ENCODE measurements at places on chromosomes 7 and 10. TPM values are rescaled to one million over a fixed set of nuclear protein-coding genes. Genes with fewer than 3 reads are reported as not detected.

DNA sequence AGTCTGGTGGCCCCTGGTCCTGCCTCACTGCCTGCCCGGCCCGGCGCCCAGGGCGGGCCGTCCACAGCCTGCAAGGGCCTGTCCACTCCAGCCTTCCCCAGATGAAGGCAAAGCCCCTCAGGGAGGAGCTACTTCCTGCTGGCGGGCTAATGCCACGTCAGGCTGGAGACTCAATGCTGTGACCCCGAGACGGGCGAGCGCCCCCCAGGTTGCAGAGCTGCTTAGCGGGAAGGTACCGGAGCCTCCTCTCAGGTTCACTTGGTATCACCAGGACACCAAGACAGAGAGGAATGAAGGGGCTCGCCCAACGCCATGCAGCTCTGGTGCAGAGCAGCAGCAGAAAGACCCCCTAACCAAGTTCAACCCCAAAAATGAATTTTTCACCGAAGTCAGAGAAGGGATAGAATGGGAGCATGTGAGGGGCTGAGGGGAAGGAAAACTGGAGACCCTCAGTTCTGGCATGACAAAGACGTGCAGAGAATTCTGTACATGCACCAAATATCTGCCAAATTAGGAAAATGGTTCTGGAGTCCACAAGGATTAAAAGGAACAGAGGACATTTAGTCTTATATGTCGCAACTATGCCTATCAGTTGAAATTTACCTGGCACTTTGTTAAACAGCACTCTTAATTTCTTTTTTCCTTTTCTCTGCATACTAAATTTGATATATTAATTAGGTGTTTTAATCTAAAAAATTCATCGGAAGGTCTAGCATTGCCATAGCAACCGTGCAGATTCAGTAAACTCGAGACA lies 2.8 kb downstream of the STK32C start:
- H3K27me3 ChIP-seq = peaks cover 2% of the 10 kb centered on the region
- DNase-seq = no peak
- H3K4me3 ChIP-seq = no peak overlapping the region

GRCh38 chr7:8360564-8361153 lies 72.8 kb upstream of the NXPH1 start:
- no peak overlapping the region for H3K4me3 ChIP-seq
- H3K4me1 ChIP-seq = no peaks in the 10 kb centered on the region
- H3K27ac ChIP-seq = no peak overlapping the region
- no peaks in the 10 kb centered on the region for H3K36me3 ChIP-seq

- no peaks in the 10 kb centered on the region for H3K36me3 ChIP-seq
- H3K4me1 ChIP-seq = peaks cover 20% of the 10 kb centered on the region
- no peak overlapping the region for H3K4me3 ChIP-seq
- no peak overlapping the region for H3K27ac ChIP-seq
Measured at GRCh38 chr7:89238156-89238555, 442.6 kb upstream of the TEX47 start.

The AKR1C2 gene
- 0.10 TPM for total RNA-seq

DNA sequence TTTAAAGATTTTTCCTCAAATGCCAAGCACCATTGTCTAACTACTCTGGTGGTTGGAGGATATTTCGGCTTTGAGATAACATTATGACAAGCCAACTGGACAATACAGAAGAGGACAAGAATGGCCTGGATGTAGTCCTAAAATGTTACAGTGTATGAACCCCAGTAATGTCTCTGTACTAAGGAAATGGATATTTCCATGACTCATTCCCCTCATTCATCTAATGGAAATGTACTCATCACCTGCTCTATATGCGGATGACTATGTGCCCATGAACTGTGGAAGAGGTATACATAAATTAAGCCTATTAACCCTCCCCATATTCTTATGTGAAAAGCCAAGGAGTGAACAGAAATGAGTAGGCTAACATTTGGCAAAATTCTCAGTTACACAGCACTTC lies 207.9 kb downstream of the CACNA2D1 start:
- no peak for DNase-seq
- no peaks in the 10 kb centered on the region for H3K27me3 ChIP-seq
- no peak overlapping the region for H3K4me3 ChIP-seq
- H3K4me1 ChIP-seq = no peaks in the 10 kb centered on the region

The BLNK gene
- not detected for total RNA-seq

- peaks cover 18% of the 10 kb centered on the region for H3K36me3 ChIP-seq
- H3K27ac ChIP-seq = no peak overlapping the region
- H3K4me3 ChIP-seq = no peak overlapping the region
- DNase-seq = no peak
- peaks cover 76% of the 10 kb centered on the region for H3K4me1 ChIP-seq
Measured at GRCh38 chr10:124691421-124692099, 52.6 kb downstream of the FAM53B start.

- H3K4me3 ChIP-seq = no peak overlapping the region
- H3K4me1 ChIP-seq = no peaks in the 10 kb centered on the region
- H3K27ac ChIP-seq = no peak overlapping the region
- no peak for DNase-seq
- H3K27me3 ChIP-seq = peaks cover 2% of the 10 kb centered on the region
Measured at GRCh38 chr10:34484164-34484563, 330.9 kb downstream of the PARD3 start.

- no peaks in the 10 kb centered on the region for H3K36me3 ChIP-seq
- H3K27me3 ChIP-seq = no peaks in the 10 kb centered on the region
- no peaks in the 10 kb centered on the region for H3K4me1 ChIP-seq
- no peak for DNase-seq
- H3K4me3 ChIP-seq = no peak overlapping the region
- H3K27ac ChIP-seq = no peak overlapping the region
Measured at GRCh38 chr7:125926621-125927020, 997.0 kb upstream of the POT1 start.

- H3K4me1 ChIP-seq = no peaks in the 10 kb centered on the region
- H3K27me3 ChIP-seq = peaks cover 3% of the 10 kb centered on the region
- no peak overlapping the region for H3K4me3 ChIP-seq
- no peak for DNase-seq
- H3K27ac ChIP-seq = no peak overlapping the region
- no peaks in the 10 kb centered on the region for H3K36me3 ChIP-seq
Measured at GRCh38 chr10:130770018-130770630, 541.4 kb downstream of the TCERG1L start.

DNA sequence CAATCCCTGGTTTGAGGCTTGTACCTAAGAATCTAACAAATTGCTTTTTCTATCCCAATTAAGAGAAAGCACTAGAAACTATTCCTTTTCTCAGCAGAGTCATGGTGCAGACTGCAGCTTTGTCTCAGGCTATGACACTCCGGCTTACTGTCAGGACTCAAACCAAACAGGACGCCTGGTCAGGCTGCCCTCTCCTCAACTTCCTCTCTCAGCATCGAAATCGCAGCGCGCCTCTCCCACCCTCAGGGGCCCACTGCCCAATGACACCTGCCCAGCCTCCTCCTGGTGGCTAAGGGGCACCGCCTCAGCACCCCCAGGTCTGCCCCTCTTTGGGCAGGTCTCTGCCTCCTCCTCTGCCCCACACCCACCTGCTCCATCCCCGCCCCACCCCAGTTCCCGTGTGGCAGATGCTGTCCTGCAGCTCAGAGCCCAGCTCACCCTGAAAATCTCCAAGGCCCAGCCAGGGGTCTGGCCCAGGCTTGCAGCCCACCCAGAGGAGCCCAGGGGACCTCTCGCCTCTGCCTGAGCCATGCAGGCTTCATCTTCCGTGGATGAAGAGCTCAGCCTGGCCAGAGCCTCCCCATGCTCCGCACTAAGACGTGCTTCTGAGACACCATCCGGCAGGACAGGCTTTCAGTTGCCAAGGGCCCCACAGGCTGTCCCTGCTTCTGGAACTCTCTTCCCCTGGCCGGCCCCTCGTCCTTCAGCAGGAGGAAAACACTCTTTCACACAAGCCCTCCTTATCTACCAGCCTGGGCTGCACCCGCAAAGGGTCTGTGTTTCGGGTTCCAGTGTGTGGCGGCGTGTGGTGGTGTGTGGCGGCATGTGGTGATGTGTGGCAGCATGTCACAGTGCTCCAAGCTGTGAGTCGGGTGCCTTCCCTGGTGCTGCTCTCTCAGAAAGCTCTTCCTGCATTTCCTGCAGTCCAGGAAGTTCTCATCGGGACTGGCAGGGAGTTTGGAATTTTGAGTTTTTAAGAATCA lies 16.4 kb upstream of the PTPRN2 start:
- peaks cover 7% of the 10 kb centered on the region for H3K36me3 ChIP-seq
- H3K27ac ChIP-seq = no peak overlapping the region
- no peaks in the 10 kb centered on the region for H3K27me3 ChIP-seq

The SPDYE9 gene
- not detected for total RNA-seq

The ADAM12 gene
- total RNA-seq = not detected

All from activated naive CD4-positive, alpha-beta T cell treated with anti-CD3 and anti-CD28 coated beads for 36 hours (primary cell).